ENCODE measurements at places on chromosomes 16 and 17.

DNA sequence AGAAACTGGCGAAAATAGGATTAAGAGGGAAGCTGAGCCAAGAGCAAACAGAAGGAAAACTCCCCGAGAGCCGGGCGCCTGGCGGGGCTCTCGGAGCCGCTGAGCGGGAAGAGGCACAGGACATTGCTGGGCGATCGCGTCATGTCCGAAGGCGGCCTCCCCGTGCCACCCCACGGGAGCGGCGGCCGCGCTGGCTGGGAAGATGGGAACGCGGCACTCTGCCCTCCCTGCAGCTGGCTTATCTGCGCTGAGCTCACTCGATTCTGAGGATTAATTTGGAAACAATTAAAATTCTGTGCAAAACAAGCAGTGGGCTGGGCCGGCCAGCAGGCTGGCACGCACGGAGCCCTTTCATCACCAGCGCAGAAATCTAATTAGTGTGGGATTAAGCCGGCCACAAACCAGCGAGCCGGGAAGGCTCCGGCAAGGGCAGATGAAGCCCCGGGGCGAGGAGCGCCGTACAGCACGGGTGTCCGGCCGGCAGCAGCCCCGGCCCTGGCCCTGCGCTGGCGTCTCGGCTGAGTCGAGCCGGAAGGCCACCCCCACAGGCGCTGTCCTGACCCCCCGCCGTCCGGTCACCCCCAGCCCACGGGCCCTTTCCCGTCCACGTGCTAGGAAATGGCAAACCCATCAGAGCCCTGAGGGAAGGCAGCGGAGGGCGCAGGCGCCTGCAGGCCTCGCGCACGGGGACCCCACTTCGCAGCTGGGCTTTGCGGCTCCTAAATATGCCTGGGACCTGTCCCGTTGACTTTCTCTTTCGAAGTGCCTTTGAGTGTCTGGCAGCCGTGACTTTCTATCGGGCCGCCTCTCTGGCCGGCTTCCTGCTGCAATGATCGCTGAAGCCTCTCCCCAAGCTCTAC lies 37.9 kb downstream of the SOX8 start:
- DNase-seq, result no peak

- DNase-seq, result no peak
Measured at GRCh38 chr17:5405400-5405799, 14.1 kb downstream of the NUP88 start.

DNA sequence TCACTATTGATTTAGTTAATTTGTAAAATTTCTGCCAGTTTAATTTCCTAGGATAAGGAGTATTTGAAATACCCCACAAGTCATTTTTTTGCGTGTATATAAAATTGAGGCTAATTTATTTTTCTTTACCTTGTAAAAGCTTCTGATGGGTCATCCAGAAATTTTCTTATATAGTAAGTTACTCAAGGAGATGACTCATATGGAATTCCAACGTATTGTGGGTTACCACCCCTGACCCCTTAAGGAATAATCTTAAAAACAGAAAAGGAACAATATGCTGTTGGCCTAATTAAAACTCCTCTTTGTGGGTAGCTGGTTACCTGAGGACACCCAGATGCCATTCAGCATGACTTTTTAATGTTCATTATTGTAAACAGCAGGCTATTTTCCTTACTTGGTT lies 13.6 kb downstream of the HEATR6 start:
- DNase-seq, result no peak

DNA sequence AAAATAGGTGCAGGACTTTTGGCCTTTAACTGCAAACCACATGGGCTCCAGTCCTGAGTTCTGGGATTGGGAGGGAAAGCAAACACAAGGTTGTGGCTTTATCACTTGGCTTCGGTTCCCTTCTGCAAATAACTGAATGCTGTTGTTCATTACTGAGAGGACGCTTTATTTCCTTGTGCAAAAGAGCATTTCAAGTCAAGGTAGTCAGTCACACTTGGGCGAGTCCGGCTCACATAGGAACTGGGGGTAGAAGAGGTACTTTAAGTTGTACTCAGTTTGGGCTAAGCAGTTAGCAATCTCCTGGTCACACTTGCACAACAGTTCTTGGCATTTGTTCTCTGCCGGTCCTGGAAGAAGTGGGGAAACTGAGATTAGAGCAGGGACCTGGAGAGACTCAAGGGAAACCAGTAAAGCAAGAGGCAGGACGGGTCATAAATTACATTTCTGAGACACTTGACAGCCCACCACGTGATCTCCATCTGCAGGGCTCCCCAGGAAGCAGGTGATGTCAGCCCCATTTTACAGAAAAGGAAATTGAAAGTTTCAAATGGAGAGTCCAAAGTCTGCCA lies 21.6 kb downstream of the PLA2G10 start:
- DNase-seq, result no peak

GRCh38 chr17:60804831-60805230 lies 127.2 kb downstream of the BCAS3 start:
- no peak for DNase-seq

DNA sequence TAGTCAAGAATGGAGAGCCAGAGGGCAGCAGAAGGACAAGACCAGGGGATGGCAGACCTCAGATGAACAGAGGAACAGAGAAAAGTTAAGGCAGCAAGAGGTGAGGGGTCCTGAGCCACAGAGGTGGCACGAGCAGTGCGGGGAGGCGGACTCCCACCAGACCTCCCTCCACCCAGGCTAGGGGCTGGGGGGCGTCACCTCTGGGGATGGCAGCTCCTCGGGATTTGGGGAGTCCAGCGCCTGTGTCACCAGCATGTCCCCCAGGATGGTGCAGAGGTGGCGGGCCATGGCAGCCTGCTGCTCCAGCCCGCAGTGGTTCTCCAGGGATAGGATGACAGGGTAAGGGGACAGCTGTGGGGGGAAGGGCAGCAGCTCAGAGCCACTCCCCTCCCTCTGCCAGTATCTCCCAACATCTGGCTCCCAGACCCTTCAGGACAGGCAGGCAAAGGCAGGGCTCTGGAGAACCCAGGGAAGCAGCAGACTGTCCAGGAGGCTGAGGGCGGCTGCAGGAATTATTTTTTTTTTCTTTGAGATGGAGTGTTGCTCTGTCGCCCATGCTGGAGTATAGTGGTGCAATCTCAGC lies 15.8 kb downstream of the PLCD3 start:
- no peak for DNase-seq

GRCh38 chr16:66103211-66103610 lies 263.3 kb upstream of the CDH5 start:
- no peak for DNase-seq

GRCh38 chr16:69820926-69821541 lies 58.9 kb downstream of the WWP2 start:
- no peak for DNase-seq

- DNase-seq, result peak; percentile 48
Measured at GRCh38 chr16:16127469-16128116, 95.7 kb downstream of the ABCC6 start.

GRCh38 chr17:53979991-53980390 lies 157.3 kb downstream of the KIF2B start:
- no peak for DNase-seq

DNA sequence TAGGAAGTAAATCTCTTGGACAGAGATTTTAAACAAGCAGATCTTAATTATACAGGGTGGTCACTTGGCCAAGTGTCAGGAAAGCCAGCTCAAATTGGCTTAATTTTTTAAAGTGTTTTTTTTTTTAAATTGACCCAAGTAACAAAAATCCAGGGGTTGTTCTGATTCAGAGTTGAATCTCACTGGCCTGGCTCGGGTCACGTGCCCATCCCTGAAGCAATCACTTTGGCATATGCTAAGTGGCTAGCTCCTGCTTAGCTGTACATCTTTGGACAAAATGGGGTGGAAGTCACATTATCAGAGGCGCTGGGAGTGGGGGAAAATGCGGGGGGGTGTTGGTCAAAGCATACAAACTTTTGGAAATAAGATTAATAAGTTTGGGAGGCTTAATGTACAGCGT lies 23.6 kb downstream of the CLEC19A start:
- DNase-seq, result no peak

DNA sequence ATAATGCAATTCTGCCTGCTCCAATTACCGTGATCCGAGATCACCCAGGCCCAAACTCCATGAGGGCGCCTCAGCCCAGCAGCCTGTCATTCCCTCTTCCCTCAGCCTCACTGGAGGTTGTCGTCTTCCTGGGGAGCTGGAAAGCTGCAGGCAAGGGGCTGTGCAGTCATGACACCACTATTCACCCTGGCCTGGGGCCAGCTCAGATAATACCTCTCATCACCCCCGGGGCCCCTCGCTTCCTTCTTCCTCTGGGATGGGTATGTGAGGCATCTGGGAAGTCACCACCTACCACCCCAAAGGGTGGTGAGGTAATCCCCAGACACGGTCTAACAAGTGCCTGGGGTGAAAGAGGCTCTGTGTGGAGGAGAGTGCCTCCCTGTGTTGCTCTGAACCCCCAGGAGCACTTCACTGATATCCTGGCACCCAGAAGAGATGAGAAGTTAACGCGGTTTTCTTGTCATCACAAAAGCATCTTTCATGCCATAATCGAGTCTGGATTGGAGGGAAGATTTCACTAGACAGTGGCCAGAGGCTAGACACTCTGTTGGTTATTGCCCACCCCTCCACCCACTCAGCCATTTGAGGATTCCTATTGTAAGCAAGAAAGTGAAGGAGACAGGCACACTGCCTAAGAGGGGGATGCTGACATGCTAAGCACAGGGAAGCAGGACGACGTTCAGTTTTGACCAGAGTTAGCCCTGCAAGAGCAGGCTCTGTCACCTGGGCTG lies 18.4 kb downstream of the CFAP20 start:
- DNase-seq, result no peak

DNA sequence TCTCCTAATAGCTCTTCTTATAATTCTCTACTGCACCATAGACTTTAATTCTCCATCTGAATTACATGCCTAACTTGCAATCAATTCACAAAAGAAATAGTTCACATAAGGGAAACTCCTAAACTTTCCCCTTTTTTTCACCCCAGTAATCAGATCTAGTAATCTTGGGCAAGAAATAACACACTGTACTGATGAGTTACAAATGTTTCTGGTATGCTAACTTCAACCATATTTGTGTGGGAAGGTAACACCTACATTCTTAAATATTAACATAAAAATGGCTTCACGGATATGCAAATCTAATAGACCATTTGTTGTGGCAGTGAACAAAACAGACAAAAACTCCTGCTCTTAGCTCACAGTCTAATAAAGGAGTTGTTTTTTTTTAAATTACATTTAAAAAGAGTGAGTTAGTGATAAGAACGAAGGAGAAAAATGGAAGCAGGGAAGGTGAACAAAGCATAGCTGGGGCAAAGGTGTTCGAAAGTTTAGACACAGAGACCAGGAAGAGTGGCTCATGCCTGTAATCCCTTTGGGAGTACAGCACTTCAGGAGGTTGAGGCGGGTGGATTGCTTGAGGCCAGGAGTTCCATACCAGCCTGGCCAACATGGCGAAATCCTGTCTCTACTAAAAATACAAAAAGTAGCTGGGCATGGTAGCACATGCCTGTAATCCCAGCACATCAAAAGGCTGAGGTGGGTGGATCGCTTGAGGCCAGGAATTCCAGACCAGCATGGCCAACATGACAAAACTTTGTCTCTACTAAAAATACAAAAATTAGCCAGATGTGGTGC lies 34.8 kb downstream of the CMTM3 start:
- no peak for DNase-seq

Measured in bone marrow (tissue), 2 donors.